Stimulated activated CD8-positive, alpha-beta memory T cell treated with anti-CD3 and anti-CD28 coated beads, Interleukin-2, amount 100 ng/mL, for 1 hour (primary cell): ENCODE measurements at places on chromosomes 11 and 22.

- no peak for DNase-seq
These were observed 1.8 kb downstream of the TLCD5 start for GRCh38 chr11:120326845-120327281.

DNA sequence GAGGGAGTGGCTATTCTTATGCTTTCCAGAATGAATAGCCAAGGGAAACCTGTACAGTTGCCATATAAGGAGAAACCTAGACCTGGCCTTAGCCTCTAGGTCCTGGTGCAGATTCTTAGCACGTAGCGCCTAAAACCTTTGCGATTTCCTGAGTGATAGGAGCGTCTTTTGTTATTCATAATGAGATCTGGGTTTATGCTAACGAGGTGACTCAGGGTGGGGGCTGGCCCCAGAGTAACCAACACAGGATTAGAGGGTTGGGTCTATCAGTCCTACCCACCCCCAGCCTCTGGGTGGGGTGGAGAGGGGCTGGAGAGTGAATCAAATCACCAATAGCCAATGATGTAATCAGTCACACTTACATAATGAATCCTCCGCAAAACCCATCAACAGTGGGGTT lies 73.4 kb upstream of the PARVG start:
- no peak for DNase-seq

- DNase-seq, result no peak
These were observed 44.5 kb downstream of the PARVB start for GRCh38 chr22:44068422-44069191.

- DNase-seq, result no peak
These were observed 16.9 kb downstream of the ADORA2A start for GRCh38 chr22:24444251-24444650.

GRCh38 chr22:42500161-42500835 lies 19.3 kb downstream of the RRP7A start:
- peak; percentile 65 for DNase-seq

DNA sequence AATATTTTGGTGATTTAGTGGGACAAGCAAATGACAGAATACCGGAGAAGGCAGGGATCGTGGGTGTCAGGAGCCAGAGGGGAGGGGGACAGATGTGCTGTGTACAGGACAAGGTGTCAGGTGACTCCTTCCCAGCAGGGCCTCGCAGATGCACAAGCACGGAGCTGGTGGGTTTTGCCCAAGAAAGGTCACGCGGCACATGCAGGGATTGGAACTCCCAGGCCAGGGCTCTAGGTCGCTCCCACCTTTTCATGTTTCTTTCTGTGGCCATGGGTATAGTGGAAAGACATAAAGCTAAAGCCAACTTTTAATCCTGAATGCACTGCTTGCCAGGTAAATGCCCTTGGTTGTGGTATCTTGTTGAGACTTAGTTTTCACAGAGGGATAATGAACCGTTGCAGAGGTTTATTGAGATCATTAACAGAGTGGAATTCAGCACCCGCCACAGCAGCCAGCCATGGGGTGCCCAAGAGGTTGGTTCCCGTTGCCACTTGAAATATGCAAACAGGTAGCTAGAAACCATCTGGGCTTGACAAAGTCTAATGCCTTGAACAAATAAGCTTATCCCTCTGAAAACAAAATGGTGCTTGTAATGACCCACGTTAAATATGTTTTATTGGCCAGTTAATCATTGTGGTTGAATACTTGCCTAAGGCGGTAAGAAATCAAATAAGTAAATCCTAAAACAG lies 10.1 kb downstream of the C22orf23 start:
- no peak for DNase-seq

DNA sequence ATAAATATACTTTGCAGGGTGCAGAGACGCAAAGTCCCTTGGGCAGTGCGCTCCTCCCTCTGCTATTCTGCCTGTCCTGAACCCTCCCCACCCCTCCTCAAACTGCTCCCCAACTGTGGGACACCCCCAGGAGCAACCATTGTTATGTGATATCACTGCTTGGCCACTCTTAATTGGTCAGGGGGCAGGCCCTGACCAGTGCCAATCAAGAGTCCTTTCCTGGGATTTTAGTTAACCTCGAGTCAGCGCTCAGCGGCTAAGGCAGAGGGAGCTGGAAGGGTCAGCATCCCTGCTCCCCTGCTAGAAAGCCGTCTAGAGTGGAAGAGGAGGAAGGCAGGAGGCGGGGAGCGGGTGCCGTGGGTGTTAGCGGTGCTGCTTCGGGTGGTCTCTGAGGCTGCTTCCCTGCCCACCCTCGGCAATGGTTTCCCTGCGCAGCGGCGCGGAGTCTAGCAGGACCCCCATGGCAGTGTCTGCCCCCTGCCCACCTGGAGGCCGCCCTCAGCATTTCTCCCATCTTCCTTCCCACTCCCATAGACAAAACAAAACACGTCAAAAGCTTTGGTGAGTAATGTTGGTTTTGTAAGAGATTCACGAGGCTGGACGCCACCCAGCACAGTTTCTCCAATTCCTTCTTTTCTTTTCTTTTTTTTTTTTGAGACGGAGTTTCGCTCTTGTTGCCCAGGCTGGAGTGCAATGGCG lies 38.4 kb upstream of the A4GALT start:
- DNase-seq, result no peak

DNA sequence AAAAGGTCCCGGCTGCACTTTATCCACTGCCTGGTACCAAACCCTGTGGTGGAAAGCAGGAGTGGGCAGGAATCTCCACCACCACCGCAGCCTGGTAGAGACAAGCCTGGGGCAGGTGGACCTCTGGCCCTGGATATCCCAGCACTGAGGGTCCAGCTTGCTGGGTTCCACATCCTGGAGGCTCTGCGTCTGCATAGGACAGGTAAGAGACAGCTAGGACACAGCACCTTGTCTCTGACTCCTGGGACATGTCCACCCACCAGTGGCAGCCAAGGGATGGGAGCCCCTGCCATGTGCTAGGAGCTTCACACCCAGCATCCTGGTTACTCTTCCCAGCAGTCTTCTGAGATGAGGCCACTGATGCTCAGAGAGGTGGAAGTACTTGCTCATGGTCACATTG lies 105.5 kb downstream of the MYO18B start:
- no peak for DNase-seq

- DNase-seq, result no peak
These were observed 52.8 kb upstream of the RRAS2 start for GRCh38 chr11:14411818-14412217.

- no peak for DNase-seq
These were observed 63.2 kb downstream of the PACS1 start for GRCh38 chr11:66133216-66133775.

GRCh38 chr22:20602609-20603164 lies 95.3 kb downstream of the MED15 start:
- no peak for DNase-seq

GRCh38 chr11:7457211-7457610 lies 28.1 kb upstream of the OLFML1 start:
- DNase-seq, result no peak

DNA sequence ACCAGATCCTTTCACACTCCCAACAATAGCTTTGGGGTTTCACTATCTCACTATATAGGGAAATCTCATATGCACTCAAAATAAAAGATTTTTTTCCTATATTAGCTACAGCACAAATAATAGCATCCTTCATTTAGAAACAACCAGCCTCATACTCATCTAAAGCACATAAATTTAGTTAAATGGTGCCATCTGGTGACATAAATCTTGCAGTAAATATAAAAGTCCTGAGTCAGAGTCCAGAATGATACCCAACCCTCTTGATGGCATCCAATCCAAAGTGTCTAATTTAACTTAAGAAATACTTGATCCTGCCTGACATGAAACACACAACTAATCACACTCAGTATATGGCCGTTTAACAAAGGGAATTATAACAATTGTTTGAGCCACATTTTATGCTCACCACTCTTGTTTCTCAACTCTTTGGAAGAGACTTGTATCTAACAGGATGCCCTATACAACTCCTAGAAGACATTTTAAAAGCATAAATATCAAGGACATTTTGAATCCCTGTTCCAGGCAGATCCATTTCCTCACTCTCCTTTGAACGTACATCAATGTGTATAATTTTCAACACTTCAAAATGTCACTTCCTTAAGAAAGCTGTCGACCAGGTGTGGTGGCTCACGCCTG lies 36.2 kb downstream of the DLG2 start:
- no peak for DNase-seq

DNA sequence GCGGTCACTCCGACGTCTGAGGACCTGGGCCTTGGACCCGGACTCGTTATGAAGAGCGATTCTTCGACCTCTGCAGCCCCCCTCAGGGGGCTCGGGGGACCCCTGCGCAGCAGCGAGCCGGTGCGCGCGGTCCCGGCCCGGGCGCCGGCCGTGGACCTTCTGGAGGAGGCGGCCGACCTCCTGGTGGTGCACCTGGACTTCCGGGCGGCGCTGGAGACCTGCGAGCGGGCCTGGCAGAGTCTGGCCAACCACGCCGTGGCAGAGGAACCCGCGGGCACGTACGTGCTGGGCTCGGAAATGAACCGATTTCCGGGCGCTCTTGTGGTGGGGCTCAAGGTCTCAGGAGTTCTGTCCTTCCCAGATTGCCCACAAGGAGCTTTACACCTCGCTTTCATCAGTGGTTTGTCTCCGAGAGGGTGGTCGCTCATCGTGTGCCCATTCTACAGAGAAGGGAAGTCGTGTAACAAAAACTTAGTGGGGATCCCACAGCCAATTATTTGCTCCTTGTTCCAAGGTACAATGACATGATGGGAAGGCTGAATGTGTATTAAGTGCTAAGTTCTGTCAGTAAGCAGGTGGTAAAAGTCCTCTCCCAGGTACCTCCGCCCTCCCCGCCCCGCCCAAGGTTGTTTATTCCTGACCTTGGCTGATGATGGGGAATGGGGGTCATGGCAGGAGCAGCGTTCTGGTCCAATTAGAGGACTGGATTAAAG lies 695 bp downstream of the PEX26 start:
- DNase-seq, result no peak

- no peak for DNase-seq
These were observed 170.6 kb downstream of the BARX2 start for GRCh38 chr11:129546266-129546665.

- no peak for DNase-seq
These were observed 8.5 kb downstream of the EIF3D start for GRCh38 chr22:36520423-36520822.

- no peak for DNase-seq
These were observed 1.5 kb downstream of the TUB start for GRCh38 chr11:8082391-8083087.
